Stimulated activated CD8-positive, alpha-beta memory T cell treated with anti-CD3 and anti-CD28 coated beads, Interleukin-4, amount 100 ng/mL, for 48 hours (primary cell): ENCODE measurements at places on chromosomes 4 and X.

GRCh38 chrX:150455215-150455608, 92.1 kb downstream of the MAMLD1 start:
- no peak for DNase-seq

DNA sequence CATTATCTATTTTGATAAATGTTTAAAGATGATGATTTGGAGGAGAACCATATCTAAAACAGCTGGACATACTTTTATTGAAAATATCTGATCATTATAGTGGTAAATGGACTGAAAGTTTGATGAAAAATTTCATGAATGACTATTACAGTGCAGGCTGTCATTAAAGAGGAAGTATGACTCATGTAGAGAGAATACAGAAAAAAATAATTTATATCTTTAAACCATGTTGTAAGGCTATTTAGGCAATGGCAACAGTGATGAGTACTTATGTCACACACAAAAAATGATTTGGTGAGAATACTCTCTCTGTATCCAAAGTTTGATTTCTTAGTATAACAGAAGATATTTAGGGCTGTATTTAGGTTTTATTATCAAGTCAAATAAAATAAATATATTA, 3.9 kb upstream of the GLRB start:
- DNase-seq, result no peak

DNA sequence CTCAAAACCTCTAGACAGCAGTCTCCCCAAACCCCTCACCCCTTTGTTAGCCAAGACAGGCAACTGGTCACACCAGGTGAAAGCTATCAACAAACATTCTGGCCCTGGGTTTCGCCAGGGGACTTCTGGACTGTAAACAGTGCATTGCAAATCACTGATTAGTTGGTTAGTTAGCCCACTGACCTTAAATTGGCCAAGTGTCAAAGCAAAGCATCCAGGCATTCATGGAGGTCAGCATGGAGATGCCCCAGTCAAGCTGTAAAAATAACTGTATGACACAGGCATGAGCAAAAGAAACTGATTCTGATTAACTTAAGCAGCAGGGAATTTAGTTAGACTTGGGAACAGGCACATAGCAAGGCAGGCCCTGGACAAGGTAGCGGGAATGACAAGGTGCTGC, 156.0 kb upstream of the TTC29 start:
- DNase-seq, result no peak

GRCh38 chr4:28799696-28800095, 1920.5 kb upstream of the PCDH7 start:
- DNase-seq, result no peak

DNA sequence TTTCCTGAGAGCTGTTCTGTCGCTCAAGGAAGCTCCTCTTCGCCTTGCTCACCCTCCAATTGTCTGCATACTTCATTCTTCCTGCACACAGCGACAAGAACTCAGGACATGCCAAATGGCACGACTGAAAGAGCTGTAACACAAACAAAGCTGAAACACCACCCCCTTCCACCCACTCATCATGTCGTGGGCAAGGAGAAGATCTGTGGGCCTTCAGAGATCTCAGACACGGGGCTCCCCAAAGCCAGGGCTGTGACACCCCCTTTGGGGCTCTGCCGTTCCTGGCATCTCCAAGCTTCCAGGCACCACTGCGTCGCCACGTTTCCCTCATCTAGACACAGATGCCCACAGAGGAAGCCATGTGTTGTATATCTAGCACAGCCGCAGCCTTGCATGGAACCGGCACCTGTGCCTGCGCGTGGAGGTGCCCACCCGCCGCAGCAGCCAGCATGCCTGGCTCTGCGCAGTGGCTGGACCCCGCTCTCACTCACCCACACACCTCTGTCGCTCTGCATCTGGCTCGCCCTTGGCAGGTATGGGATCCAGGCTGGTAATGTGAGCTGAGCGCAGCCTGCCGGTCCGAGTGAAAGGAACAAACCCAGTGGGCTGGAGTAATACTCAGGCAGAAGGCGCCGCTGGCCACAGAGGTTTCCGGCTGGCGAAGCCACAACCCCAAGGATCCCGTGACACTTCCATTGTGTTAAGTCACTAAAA, 676.4 kb upstream of the INTU start:
- no peak for DNase-seq

- DNase-seq, result no peak
Measured at GRCh38 chr4:165721815-165722214, 151.2 kb upstream of the TLL1 start.

DNA sequence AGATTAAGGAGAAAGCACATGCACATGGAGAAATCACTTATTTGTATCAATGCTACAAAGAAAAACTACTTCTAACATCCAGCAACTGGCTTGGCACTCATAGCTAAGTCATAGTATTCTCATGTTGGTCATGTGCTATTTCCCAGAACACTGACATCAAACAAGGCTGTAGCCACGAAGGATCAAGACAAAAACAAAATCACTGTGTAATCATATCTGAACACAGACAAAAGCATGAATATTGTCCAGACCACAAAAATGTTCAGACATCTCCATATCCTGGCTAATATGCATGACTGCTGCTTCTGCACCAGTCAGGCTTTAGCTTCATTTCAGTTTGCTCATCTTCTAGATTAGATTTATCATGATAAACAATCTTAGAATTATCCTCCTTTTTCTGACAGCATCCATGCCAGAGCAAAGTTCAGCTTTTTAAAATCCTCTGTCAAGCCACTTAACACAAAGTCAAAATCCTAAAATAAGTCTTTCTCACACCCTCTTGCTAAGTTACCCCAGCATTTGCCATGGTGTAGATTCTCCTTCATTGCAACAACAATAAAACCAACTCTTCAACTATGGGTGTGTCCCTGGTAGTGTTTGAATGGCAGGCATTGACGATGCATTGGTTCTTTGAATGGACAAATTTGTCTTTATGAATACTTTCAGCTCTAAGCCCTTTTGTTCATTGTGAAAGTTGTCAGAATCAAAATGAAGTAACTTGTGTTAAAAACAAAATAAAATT, 39.1 kb upstream of the NPFFR2 start:
- no peak for DNase-seq

DNA sequence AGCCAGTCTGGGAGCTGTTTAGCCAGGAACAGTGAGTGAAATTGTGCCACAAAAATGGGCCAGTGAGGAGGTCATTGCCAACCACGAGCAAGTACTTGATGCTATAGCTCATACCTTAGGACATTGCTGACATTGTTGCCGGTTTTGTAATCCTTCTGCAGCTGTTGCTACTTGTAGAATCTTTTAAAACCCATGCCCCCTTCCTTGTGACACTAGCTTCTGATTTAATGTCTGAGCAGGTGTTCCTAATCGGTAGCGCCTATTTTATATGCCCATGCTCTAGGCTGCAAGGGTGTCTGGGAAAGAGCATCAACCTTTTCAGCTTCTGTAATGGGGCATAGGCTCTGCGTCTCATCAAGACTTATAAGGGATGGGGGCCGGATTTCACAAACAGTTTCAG, 2.6 kb downstream of the POLA1 start:
- DNase-seq, result no peak

DNA sequence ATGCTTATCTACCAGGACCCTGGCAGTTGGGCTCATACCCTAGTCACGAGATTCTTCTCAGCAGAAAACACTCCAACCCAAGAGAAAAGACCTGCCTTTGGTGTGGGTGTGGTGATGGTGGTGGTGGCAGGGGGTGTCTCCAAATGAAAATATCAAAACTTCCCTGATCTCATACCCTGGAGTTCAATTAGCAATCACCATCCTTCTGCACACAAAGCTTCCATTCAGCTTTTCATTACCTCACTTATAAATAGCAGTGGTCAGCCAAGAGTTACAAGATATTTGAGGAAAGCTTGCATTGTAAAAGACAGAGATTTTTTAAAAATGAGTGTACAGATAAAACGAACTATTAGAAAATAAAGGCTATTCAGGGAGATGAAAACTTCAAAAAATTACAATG, 580.8 kb upstream of the MAGEB2 start:
- DNase-seq, result no peak

DNA sequence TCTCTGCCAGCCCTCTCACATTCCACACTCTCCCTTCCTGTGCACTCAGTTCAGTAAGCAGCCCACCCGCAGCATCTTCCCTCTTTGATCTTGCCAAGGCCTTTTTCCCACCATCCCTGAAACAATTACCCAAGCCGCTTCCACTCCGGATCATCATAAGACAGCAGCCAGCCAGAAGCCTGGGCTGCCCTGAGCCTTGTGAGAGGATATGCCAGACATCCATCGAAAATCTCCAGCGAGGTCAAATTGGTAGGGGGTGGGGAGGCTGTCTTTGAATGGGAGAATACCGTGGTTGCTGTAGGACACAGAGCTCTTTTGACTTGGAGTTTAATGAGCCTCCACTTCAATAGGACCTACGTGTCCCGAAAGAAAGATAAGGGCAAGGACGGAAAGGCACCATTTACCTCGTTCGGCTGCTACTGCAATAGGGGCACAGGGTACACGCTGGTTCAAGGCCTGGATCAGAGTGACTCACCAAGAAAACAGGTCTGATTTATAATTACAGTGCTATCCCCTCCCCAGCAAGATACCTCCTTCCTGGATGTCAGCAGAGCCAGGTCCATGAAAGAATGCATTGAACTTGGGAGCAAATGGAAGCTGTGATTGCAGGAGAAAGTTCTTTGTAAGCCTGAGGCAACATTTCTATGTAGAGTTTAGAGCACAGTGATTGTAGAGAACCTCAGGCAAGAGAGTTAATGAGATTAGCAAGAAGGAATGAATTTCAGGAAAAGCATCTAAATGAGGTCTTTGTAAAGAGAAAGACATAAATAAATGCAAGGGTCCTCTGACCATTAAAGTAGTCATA, 39.5 kb downstream of the AMOT start:
- no peak for DNase-seq

- no peak for DNase-seq
Measured at GRCh38 chr4:56424697-56425514, 10.5 kb downstream of the PPAT start.

DNA sequence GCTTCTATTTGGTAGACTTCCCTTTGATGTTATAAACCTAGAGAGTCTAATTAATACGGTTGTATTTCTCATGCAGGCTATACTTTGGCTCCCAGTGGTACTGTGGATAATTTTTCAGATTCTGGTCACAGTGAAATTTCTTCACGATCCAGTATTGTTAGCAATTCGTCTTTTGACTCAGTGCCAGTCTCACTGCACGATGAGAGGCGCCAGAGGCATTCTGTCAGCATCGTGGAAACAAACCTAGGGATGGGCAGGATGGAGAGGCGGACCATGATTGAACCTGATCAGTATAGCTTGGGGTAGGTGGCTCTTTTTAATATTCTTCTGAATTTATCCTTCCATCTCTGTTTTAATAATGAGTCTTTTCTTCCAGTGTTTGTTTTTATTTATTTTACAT, 249.7 kb downstream of the RAPGEF2 start:
- no peak for DNase-seq

- no peak for DNase-seq
Measured at GRCh38 chr4:24973747-24974601, 56.8 kb downstream of the LGI2 start.

- DNase-seq, result no peak
Measured at GRCh38 chr4:81166458-81167160, 48.4 kb downstream of the PRKG2 start.

GRCh38 chr4:25310066-25310802, 2.3 kb upstream of the ZCCHC4 start:
- DNase-seq, result no peak

- DNase-seq, result peak; percentile 26
Measured at GRCh38 chr4:180059216-180059881, 2183.9 kb upstream of the TENM3 start.

- DNase-seq, result no peak
Measured at GRCh38 chr4:163303069-163303468, 29.3 kb downstream of the NPY1R start.

DNA sequence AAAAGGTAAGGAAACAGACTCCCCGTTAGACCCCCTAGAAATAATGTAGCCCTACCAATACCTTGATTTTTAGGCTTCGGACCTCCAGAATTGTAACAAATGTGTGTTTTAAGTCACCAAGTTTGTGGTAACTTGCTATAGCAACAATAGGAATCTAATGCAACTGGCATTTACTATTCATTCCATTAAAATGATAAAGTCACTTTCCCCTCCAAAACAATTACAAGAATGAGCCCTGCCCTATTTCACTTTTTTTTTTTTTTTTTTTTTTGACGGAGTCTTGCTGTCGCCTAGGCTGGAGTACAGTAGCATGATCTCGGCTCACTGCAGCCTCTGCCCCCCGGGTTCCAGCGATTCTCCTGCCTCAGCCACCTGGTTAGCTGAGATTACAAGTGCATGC, 3.5 kb upstream of the DDX60L start:
- DNase-seq, result no peak

GRCh38 chr4:88817740-88818139, 120.1 kb upstream of the NAP1L5 start:
- no peak for DNase-seq

GRCh38 chrX:36445566-36445965, 526.0 kb downstream of the CFAP47 start:
- no peak for DNase-seq

DNA sequence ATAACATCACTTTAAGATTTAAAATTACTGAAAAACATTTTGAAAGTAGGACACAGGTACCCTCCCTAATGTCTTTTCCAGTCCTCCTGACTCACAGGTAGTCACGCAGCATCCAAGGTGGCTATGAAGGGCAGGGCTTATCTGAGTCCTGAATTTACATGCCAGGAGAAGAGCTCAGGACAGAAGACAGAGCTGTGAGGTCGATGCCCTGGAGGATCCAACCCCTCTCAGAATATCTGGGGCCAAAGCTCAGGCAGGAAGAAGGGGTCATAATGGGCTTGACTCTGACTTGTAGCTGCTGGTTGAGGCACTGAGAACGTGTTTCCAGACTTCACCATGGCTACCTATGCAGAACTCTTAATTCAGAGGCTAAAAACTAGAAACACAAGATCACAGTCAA, 177.5 kb downstream of the AASDH start:
- no peak for DNase-seq

- DNase-seq, result no peak
Measured at GRCh38 chr4:3340700-3341083, 47.9 kb downstream of the RGS12 start.

GRCh38 chr4:30619679-30620078, 100.5 kb upstream of the PCDH7 start:
- DNase-seq, result no peak

GRCh38 chr4:76752861-76753501, 145.0 kb downstream of the SOWAHB start:
- no peak for DNase-seq

DNA sequence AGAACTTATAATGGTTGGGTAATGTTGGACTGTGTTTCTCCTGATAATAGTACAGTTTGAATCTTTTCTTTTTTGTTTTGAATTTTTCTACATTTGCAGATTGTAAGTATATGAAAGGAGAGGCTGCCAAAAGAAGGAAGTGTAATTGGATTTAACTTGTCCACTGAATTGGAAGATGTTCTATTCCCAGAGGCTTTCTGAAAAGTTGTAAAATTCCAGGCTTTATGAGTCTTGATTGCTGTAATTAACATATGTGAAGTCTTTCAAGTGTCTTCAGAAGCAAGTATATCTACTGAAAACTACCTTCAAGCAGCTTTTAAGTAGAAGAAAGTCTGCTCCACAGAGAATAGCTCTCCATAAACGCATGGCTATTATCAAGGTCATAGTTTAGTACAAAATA, 2456.4 kb downstream of the PCDH7 start:
- DNase-seq, result no peak

- DNase-seq, result no peak
Measured at GRCh38 chrX:109373468-109373867, 108.4 kb downstream of the GUCY2F start.

- no peak for DNase-seq
Measured at GRCh38 chr4:137981277-137981676, 260.9 kb downstream of the SLC7A11 start.
